ENCODE measurements at places on chromosomes 4 and X. TPM values are rescaled to one million over a fixed set of nuclear protein-coding genes. Genes with fewer than 3 reads are reported as not detected.

- no peak for DNase-seq
Observed at GRCh38 chr4:41639291-41639690, 101.3 kb downstream of the LIMCH1 start.

DNA sequence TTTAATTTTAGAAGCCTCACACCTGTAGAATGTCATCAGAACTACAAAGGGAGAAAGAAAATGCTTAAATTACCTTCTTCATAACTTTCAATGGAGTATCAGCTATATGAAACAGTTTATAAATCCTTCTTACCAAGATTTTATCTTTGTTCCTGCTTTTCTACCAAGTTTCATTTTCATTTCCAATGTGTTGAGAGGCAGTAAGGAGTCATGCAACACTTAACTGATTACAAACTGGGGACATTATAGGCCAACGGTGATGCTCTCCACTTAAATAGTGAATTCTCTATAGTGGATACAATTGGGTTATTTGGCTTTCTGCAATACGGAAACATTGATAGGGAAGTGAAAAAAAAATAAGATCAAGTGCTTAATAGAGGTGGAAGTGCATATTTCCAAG lies 145.2 kb upstream of the FTHL17 start:
- DNase-seq = no peak

DNA sequence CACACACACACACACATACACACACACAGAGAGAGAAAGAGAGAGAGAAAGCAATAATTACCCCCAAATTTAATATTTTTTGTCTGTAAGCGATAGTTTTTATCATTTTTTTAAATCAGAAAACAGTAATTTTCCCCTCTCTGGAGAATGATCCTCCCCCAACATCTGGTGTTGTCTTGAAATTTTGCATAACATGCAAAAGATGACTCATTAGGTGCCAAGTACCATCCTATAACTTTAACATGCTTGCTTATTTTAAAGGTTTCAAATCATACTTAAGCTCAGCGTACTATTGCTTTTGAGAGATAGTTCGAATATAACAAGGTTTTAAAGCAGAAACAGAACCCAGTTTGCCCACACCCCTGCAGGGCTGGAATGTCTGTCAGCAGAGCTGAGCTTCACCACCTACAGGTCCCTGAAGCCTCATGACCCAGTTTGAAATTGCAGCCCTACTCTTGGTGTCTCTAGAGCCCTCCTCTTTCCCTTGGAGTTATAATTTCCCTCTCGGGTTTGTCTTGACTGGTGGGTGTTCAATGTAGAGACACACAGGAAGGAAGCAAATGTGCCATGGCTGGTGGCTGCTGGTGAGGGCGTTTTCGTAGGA lies 175.0 kb upstream of the HS3ST1 start:
- no peak for DNase-seq

Gene NUP62CL
- total RNA-seq = not detected

Gene MAGEB2
- total RNA-seq = 0.78 TPM

DNA sequence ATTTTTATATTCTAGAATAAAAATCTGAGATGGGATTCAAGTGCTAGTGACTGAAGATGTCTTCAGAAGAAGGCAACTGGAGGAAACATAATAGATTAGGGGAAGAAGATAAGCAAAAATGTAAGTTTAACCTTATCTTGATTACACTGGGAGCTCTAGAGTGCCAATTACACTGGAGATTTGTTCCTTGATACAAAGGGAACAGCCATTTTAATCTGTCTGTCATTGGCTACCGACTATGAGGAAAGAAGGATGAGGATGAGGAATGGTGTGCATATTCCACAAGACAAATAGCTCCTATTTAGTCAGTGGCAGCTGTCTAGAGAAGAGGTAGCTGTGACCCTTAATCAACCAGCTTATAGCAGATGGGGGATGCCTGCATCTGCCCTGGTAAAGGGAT lies 1034.5 kb upstream of the IGFBP7 start:
- DNase-seq = no peak

GRCh38 chr4:110195561-110196205 lies 2.7 kb downstream of the ELOVL6 start:
- no peak for DNase-seq

GRCh38 chr4:22052076-22052475 lies 103.5 kb upstream of the KCNIP4 start:
- DNase-seq = no peak

- peak; percentile 90 for DNase-seq
Observed at GRCh38 chrX:15877380-15877779, 22.8 kb upstream of the AP1S2 start.

Gene MAGEA9B
- not detected for total RNA-seq

GRCh38 chrX:13511944-13512330 lies 57.5 kb upstream of the EGFL6 start:
- no peak for DNase-seq

- no peak for DNase-seq
Observed at GRCh38 chr4:126582737-126583136, 1050.0 kb upstream of the INTU start.

- DNase-seq = no peak
Observed at GRCh38 chr4:109155084-109155483, 147.4 kb downstream of the COL25A1 start.

DNA sequence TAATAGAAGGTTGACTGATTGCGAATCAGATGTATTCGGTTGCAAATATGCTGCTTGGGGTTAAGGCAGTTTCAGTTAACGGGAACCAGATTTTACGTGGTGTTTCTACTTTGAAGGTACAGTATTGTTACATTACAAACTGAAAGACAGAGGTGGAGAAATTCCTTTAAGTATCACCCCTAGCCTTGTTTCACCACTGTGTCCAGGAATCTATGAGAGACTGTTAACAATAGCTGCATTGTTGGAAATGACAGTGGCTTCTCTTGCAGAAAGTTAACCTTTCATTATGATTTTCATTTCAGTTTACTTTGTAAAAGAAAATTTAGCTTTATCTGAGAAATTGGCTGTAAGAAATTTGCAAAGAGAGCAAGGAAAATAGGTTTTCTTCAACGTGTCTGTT lies 2.6 kb downstream of the CDKL5 start:
- DNase-seq = no peak

- peak; percentile 35 for DNase-seq
Observed at GRCh38 chrX:53678667-53679066, 7.9 kb downstream of the HUWE1 start.

DNA sequence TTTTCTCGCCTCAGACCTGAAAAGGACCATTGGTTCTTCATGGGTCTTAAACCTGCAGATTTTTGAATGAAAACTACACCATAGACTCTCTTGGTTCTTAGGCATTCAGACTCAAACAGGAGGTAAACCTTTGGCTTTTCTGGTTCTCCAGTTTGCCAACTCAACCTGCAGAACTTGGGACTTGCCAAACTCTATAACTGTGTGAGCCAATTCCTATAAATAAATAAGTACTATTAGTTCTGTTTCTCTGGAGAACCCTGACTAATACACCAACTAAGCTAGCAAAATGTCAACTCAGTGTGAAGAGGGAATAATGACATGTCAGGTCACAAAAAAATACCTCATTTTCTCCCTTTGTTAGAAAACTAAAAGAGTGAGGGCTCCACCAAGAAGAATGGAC lies 374.6 kb downstream of the RAB28 start:
- DNase-seq = no peak

- peak; percentile 71 for DNase-seq
Observed at GRCh38 chrX:46865281-46865680, 28.4 kb downstream of the RP2 start.

- no peak for DNase-seq
Observed at GRCh38 chr4:1592068-1592708, 91.9 kb downstream of the FAM53A start.

DNA sequence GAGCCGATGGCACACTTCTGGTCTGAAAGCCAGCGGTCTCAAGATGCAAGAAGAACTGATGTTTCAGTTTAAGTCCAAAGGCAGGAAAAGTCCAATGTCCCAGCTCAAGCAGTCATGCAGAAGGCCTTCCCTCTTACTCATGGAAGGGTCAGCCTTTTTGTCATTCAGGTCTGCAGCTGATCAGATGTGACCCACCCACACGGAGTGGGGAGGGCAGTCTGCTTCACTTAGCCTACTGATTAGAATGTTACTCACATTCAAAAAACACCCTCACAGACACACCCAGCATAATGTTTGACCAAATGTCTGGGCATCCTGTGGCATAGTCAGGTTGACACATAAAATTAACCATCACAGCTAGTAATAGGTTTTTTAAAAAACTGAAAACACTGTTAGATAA lies 6.6 kb downstream of the HCCS start:
- DNase-seq = no peak

Gene POLN
- total RNA-seq = 0.59 TPM

Gene KLB
- total RNA-seq = not detected

DNA sequence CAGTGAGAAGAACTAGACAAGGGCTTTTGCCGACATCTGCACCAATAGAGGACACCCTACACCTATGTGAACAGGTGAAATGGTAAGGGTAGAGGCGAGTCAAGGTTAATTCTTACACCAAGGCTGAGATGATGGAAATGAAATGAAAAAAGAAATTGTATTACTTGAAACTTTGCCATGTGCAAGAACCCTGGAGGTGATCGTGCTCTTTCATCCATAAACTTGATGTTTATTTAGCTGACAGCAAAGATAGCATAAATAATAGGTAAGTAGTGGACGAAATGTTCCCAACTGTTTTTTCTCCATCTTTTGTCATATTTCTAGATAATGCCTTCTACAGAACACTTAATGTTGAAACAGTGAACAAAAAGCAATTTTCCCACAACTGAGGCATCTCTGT lies 162.5 kb downstream of the BANK1 start:
- DNase-seq = no peak

Gene DKK2
- 5.1 TPM for total RNA-seq

- no peak for DNase-seq
Observed at GRCh38 chr4:144646523-144647094, 653 bp downstream of the HHIP start.

- DNase-seq = no peak
Observed at GRCh38 chr4:126719852-126720251, 912.9 kb upstream of the INTU start.

DNA sequence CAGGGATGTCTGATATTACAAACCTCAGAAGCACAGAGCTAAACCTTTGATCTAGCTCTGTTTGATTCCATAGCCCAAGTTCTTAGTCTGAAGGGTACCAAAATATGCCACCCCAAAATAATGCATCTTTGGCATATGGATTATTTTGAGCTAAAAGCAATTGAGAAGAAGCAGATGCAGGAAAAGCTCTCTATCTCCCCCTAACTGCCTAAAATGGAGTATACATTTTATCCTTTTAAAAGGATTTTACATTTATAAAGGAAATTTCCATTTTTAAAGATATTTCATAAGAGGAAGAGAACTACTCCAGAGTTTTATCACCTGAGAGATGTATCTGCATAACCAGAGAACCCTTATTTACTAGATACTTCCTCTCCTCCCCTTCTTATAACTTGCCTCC lies 158.7 kb downstream of the ZNF674 start:
- no peak for DNase-seq

- no peak for DNase-seq
Observed at GRCh38 chrX:63935835-63936234, 150.8 kb upstream of the ARHGEF9 start.

DNA sequence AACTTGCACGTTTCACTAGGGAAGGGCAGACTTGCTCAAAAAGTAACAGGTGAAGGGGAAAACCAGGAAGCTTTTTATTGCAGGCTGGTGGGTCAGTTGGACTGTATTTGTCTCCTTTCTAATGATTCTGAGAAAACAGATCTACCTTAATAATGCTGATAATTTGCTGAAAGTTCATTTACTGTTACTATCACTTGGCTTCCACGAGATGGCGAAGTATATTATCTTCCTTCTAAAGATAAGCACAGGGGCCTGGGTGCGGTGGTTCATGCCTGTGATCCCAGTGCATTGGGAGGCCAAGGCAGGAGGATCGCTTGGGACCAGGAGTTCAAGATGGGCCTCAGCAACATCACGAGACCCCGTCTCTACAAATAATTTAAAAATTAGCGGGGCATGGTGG lies 16.4 kb downstream of the CCKAR start:
- peak; percentile 17 for DNase-seq

GRCh38 chr4:112075129-112075753 lies 70.0 kb upstream of the FAM241A start:
- peak; percentile 59 for DNase-seq

DNA sequence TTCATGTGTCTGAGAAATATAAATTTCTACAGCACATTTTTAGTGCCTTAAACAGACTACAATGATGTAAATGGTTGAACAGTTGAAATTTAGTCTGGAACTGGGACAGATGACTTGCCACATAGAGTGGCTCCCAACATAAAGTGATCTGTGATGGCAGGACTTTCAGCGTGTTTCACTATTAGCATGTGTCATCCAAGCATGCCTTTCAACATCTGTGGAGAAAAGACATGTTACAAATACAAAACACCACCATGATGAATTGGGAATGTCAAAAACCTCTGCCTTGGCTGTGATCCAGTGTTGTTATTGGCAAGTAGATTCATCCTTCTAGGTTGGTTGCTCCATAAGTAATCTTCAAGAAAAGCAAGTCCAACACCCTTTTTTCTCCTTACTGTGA lies 348.7 kb downstream of the MAPK10 start:
- DNase-seq = peak; percentile 93

- no peak for DNase-seq
Observed at GRCh38 chrX:21660156-21660555, 2.0 kb upstream of the KLHL34 start.

Gene CXXC4
- total RNA-seq = not detected

- peak; percentile 1 for DNase-seq
Observed at GRCh38 chr4:150668824-150669223, 86.9 kb downstream of the MAB21L2 start.

GRCh38 chr4:185235843-185236503 lies 26.6 kb downstream of the SNX25 start:
- DNase-seq = no peak

DNA sequence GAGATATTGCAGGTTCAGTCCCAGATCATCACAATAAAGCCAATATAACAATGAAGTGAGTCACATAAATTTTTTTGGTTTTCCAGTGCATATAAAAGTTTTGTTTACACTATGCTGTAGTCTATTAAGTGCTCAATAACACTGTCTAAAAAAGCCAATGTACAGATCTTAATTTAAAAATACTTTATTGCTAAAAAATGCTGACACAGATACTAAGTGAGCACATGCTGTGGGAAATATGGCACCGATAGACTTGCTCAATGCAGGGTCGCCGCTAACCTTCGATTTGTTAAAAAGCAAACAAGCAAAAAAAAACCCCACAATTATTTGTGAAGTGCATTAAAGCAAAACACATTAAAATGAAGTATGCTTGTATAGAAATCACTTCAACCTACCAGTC lies 10.3 kb downstream of the PLA2G12A start:
- DNase-seq = no peak

DNA sequence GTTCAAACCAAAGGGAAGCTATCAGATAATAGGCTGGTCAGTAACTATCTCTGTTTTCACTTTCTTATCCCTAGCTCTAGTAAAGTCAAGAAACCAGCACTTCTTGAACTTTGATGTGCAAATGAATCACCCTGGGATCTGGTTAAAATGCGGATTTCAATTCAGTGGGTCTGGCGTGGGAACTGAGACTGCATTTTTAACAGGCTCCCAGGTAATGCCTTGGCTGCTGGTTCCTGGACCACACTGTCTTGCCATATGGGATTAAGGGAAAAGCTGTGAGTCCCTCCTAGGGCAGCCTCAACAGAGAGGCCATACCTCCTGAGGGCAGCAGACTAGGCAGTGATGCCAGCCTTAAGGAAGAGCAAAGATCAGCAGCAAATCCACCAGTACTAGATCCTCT lies 1.7 kb downstream of the RNF175 start:
- no peak for DNase-seq

All from RPMI7951 (cell line).